ENCODE measurements at places on chromosomes 1 and 21. TPM values are rescaled to one million over a fixed set of nuclear protein-coding genes. Genes with fewer than 3 reads are reported as not detected.

GRCh38 chr1:230713915-230714764, at the start of gene AGT:
Gene AGT (minus strand): TSS chr1:230714122. CDS start chr1:230710823, 3,299 bp downstream.
- no peak for DNase-seq

- DNase-seq, result no peak
Observed at GRCh38 chr1:167938080-167938636, 1.3 kb upstream of the MPC2 start.

DNA sequence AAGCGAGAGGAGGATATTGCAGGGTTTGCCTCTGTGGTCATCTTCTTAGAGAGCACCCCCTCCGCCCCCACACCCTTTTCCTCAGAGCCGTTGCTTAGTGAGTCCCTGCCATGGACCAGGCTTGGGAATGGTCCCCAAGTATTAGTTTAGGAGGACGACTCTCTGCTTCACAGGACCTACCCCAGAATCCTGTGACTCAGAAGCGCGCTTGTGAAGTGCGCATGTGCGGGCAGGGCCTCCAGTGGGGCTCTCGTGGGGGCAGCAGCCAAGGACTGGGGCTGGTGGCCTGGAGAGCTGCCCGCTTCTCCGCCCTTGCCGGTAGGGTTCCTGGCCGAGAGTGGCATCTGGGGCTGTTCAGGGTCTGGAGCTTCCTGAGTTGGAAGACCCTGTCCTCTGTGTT, 37.3 kb upstream of the HMGN1 start:
- DNase-seq, result no peak

DNA sequence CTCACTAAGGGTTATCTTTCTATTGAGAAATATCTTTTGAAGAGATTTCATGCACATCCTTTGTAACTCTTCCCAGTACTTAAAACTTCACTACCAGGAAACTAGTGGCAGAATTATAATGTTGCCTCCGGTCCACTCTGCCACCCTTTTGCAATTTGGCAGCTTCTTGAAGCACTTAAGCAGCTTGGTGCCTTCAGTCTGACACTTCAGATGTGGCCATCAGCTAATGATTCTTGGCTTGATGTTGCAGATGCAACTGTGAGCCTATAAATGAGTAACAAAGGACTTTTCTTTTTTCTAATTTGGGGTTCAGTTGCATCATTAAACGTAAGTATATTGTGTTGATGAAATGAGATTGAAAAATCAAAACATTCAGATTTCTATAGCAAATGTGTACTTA, 187.5 kb upstream of the C21orf91 start:
- no peak for DNase-seq

Gene SH2D2A
- not detected for total RNA-seq

Gene CELA3A
- not detected for total RNA-seq

DNA sequence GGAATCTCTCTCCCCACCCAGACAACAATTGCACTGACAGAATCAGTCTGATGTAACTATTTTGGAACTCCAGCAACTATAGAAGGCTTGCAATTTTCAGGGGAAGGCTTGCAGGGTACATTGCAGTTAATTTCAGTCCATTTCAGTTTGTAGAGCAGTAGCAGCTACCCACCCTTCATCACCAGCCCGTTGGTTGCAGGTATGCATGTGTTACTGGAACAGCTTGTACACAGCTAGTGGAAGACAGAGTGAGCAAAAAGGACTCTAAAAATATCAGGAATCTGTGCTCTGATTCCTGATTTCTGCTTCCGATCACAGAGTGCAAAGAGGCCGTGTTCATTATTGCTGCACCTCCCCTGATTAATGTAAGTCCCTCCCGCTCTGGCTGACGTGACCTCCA, 449.0 kb downstream of the NPHP4 start:
- DNase-seq, result peak; percentile 84

Gene C1QB
- total RNA-seq, result 279 TPM

Gene DNAJC11
- total RNA-seq, result 25.2 TPM

All from esophagus muscularis mucosa (tissue), 4 donors.